ENCODE measurements at places on chromosomes 13 and 19.

GRCh38 chr13:48159826-48160225 is 64.9 kb upstream of the MED4 start:
- DNase-seq: no peak

- no peak for DNase-seq
These were observed 62.0 kb downstream of the GPALPP1 start for GRCh38 chr13:45051315-45051714.

- peak; percentile 45 for DNase-seq
These were observed 19.0 kb downstream of the MAN2B1 start for GRCh38 chr19:12647490-12648071.

DNA sequence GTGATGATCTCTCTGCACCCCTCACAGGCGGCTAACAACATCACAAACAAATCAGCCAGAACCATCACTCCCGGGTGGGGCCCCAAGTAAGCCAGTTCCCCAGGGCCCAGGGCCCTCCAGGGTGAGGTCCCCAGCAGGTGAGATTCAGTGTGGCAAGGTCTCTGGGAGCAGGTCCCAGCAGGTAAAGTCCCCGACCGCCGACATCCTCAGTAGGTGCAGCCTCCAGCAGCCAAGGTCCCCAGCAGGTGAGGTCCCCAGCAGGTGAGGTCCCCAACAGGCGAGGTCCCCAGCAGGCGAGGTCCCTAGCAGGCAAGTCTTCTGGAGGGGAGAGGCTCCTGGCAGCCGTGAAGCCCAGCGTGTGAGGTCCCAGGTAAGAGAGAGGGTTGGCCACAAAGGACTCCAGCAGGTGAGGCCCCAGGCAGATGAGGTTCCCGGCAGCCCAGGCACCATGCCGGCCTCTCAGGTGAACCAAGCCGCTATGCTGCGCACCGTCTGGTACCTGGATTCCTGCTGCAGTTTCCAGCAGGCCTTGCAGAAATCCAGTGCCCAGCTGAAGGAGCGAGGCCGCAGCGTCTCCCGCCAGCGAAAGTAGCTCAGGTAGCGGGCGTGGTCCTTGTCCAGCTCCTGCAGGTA is 3.9 kb upstream of the FUT6 start:
- no peak for DNase-seq

GRCh38 chr13:24141333-24141910 is 19.1 kb upstream of the SPATA13 start:
- DNase-seq: no peak

GRCh38 chr19:51799034-51799773 is 4.2 kb downstream of the FPR3 start:
- no peak for DNase-seq

- no peak for DNase-seq
These were observed 121.5 kb downstream of the LHFPL6 start for GRCh38 chr13:39481491-39481890.

GRCh38 chr19:7440188-7440975 is 48.5 kb downstream of the PEX11G start:
- DNase-seq: no peak

- peak; percentile 90 for DNase-seq
These were observed at the start of gene FDX2 for GRCh38 chr19:10315335-10316214. Gene FDX2, minus strand, starts transcription at chr19:10316015. Its CDS starts 19 bp downstream, at chr19:10315996.

- DNase-seq: no peak
These were observed 5.0 kb downstream of the GFY start for GRCh38 chr19:49430172-49430677.

- no peak for DNase-seq
These were observed 703 bp upstream of the CILP2 start for GRCh38 chr19:19537075-19538048.

GRCh38 chr19:56319991-56320390 is 5.4 kb upstream of the ZSCAN5A start:
- DNase-seq: no peak

- peak; percentile 19 for DNase-seq
These were observed 58.3 kb upstream of the MEDAG start for GRCh38 chr13:30847650-30848307.
